NB4 (cell line): ENCODE measurements at places on chromosomes 5 and 9.

GRCh38 chr9:128323212-128323730 lies 632 bp downstream of the COQ4 start:
- no peak for DNase-seq

DNA sequence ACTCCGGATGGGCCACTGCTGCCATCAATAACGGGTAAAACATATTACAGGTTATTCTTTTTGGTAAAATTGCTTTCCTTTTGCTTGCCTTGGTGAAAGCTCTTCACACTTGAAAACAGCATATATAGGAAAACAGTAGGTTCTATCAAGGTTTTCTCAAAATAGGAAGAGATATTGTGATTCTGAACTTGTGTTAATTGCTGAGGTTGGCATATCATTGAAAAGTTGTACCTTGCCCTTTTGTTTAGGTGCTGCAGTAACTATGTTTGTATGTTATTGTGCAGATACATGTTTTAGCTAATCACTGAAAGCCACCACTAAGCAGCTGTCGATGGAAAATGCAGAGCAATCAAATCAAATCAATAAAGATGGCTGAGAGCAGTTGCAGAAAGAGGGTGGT lies 78.0 kb upstream of the C6 start:
- no peak for DNase-seq

DNA sequence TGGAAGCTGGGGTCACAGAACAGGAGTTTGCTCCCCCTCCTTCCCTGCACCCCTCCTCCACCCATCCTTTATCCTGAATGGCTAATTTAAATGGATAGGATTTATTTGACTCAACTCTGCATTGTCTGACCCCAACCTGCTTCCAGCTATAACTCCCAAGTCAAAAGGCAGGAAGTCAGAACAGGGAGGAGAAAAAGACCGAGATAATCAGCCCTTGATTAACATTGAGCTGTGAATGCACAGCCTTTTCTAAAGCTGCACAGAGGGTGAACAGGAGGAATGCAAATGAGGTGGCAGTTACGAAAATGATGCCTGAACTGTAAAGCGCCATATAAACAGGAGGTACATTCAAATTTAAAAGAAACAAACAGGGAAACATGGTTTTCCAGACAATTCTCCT lies 152.8 kb downstream of the SPOCK1 start:
- no peak for DNase-seq

- no peak for DNase-seq
These were observed 15.6 kb downstream of the EXOSC3 start for GRCh38 chr9:37769306-37769705.

DNA sequence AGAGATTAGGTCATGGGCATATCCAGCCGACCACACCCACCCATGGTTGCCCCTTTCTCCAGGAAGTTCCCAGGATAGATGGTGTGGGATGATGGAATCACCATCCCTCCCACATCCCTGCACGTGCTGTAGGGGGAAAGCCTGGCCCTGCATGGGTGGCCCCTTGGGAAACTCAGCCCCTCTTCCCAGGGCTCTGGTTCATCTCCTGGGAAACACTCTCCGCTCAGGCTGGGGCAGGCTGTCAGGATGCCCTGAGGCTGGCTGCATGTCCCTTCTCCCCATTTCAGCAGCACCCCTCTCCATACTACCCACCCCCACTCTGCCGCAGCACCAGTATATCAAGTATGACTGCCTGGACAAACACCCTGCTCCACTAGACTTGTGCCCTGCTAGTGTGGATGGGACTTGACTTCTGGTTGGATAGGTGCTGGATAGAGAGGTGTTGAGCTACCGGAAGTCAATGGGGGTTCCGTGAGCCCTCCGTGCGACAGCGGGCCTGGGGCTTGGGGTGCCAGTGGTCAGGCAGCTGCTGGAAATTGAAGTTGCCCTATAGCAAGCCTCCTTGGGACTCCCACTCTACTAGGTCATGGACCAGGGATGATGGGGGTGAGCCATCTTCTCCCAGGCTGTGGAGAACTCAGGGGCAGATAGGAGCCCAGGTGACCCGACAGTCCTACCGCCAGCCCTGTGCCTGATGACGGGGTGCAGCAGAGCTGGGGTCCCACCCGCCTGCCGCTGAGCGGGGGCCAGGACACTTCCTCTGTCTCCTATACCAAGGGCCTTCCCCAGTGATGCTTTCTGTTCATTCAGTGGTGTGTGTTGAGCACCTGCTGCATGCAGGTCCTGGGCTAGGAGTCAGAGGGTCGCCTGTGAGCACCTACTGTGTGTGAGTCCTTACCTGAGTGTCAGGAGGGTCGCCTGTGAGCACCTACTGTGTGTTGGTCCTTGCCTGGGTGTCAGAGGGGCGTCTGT lies 69.4 kb upstream of the COL5A1 start:
- peak; percentile 54 for DNase-seq

DNA sequence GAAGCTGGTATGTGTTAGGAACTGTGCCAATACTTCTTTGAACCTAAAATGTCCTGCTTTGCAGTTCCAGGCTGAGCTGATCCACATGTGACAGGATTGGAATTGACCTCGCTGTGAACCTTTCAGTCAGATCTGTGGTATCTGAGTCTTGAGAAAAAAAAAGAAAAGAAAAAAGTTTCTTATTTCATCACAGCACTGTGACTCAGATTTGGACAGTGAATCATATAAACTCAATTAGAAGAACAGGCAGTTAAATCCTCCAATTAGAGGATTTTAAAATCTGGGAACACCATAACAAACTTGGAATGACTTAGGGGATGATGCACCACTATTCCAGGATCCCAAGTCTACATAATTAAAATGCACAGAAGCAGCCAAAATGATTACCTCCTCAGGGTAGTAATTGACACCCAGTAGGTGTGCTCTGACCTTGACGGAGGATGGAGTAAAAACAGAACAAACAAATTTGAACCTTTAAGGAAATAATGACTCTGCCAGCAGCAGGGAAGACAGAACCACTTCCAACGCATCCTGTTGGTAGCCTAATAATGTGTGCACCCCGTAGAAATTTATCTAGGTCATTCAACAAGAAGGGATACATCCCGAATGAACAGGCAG lies 57.8 kb upstream of the RAI14 start:
- DNase-seq = no peak

DNA sequence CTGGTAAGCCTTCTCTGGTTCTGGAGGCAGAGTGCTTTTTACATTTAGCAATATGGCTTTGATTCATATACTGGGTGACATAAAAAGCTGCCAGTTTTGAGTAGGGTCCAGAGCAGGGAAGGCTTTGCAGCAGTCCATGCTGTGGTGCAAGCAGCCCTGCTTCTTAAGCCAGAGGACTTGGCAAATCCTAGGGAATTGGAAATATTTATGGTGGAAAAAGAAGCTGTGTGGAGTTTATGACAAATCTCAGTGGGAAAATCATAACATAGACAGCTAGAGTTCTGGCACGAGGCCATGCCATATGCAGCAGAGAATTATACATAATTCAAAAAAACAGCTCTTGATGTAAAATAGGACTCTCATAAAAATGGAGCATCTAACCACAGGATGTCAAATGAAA lies 536.4 kb downstream of the RASEF start:
- DNase-seq = no peak
